ENCODE measurements at places on chromosomes 16 and 17.

DNA sequence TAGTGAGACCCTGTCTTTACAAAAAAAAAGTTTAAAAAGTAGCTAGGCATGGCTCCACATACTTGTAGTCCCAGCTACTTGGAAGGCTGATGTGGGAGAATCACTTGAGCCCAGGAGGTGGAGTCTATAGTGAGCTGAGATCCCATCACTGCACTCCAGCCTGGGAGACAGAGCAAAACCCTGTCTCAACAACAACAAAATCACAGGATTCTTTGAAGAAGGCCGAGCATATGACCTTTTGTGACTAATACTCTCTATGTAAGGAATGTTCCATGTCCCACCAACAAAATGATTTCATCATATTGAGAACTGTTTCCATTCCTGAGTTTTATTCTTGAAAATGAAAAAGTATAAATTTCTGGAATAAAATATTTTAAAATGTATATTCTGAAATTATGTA is 58.9 kb upstream of the EFCAB3 start:
- no peaks in the 10 kb centered on the region for H3K36me3 ChIP-seq
- no peak overlapping the region for H3K4me3 ChIP-seq
- no peak overlapping the region for H3K27ac ChIP-seq
- no peaks in the 10 kb centered on the region for H3K27me3 ChIP-seq

DNA sequence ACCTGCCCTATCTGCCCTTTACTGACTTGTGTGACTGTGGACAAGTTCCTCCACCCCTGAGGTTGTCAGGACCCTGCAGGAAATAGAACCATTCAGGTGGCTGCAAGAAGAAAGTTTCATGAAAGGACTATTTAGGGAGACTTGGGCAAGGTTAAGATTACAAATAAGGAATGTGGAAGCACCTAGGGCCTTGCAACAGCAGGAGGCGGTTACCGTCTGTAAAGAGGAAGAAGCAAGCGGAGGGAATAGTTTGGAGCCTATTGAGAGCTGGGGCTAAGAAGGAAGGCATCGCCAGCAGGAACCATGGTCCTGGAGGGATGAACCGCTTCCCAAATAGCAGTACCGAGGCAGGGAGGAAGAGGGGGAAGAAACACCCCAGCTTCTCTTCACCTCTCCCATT is 132.4 kb downstream of the PRKCB start:
- no peak for DNase-seq
- no peaks in the 10 kb centered on the region for H3K4me1 ChIP-seq
- no peak overlapping the region for H3K27ac ChIP-seq
- H3K36me3 ChIP-seq = no peaks in the 10 kb centered on the region
- no peak overlapping the region for H3K4me3 ChIP-seq
- no peaks in the 10 kb centered on the region for H3K27me3 ChIP-seq

DNA sequence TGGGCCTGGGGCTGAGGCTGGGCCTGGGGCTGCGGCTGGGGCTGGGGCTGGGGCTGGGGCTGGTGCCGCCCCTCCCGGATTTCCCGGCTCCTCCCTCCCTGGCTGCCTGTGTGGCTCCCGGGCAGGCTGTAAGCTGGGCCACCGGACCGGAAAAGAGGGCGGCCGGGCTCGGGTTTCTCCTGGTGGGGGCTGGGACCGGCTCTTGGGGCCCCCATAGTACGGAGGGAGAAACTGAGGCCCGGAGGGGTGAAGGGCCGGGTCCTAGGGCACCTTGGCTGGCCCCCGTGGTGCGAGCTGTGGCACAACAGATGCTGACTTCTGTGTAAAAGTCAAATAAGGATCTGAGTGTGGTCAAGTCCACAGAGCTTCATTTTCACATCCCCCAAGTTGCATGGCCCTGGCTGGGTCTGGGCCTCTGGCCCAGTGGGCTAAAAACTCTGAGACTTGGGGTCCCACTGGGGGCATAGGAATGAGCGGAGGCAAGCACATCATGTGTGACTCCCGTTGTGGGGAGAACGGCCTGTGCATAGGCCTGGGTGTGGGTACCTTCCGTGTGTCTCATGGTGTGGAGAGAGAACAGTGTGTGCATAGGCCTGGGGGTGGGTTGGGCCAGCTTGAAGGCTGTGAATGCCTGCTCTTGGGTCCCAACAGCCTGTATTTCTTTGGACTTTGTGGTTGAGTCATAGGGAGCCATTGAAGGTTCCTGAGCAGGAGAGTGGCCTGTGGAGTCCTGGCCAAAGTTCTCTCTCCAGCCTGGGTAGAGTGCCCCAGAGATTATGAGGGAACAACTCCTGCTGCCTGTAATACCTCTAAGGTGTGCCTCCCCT is 123.9 kb upstream of the CIBAR2 start:
- DNase-seq = no peak
- 0 out of 2 replicates have a peak, but pooled peaks cover 4% of the 10 kb centered on the region for H3K4me1 ChIP-seq
- no peak overlapping the region for H3K27ac ChIP-seq
- no peak overlapping the region for H3K4me3 ChIP-seq
- H3K27me3 ChIP-seq = no peaks in the 10 kb centered on the region

DNA sequence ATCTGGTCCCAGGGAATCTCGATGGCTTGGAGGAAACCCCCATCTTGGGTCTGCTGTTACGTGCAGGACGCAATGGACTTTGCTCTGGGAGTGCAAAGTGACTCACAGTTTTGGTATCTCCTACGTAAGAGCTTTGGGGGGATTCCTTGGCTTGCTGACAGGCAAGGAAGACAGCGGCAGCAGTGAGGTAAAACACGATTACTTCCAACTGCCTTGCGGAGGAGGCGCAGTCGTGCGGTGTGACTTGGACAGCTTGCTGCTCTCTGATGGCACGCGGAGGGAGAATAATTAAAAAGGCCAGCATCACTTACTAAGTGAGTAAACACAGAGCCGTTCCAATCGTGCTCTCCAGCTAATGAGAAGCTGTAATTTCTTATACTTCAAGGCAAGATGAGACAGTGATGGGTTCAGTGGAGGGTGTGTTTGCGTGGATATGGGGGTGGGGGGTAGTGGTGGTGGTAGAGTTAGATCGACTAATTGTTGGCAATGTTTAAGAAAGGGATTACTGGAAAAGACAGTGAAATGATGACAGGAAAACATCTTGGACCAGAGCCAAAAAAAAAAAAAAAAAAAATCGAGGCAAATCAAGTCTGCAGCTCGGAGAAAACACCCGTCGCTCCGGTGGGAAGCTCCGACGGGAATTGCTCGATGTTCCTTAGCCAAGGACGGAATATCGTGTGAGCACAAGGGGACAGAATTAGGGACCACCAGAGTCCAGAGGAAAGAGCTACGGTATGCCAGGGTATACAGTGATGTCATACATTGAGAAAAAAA is 184.8 kb upstream of the ZFHX3 start:
- H3K36me3 ChIP-seq = no peaks in the 10 kb centered on the region
- no peaks in the 10 kb centered on the region for H3K27me3 ChIP-seq
- H3K27ac ChIP-seq = peak overlapping the region; percentile 49
- DNase-seq = peak; percentile 82

DNA sequence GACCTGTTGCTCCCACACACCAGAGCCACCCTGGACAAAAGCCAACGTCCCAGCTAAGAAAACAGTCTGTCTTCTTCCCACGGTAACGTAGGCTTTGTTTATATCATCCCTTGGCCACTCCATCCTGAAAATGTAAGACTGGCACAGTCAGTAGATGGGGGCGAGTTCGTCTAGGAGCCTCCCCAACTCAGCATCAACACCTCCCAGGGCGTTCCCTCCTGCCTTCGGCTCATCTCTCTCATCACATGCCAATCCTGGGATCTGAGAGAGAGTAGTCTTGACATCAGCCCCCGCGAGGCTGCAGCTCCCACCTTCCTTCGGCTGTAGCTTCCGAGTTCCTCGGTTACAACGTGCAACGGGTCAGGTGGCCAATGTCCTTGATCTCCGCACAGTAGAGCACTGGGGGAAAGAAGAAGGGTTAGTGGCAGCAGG is 894 bp downstream of the RNF227 start:
- no peak for DNase-seq
- peak overlapping the region; percentile 61 for H3K4me3 ChIP-seq
- H3K27me3 ChIP-seq = no peaks in the 10 kb centered on the region
- 0 out of 2 replicates have a peak, but pooled peaks cover 3% of the 10 kb centered on the region for H3K4me1 ChIP-seq
- H3K36me3 ChIP-seq = no peaks in the 10 kb centered on the region

GRCh38 chr16:21946889-21947635 is 6.1 kb upstream of the UQCRC2 start:
- H3K4me3 ChIP-seq = no peak overlapping the region
- no peak for DNase-seq
- no peaks in the 10 kb centered on the region for H3K4me1 ChIP-seq
- no peaks in the 10 kb centered on the region for H3K27me3 ChIP-seq
- no peaks in the 10 kb centered on the region for H3K36me3 ChIP-seq
- no peak overlapping the region for H3K27ac ChIP-seq

- DNase-seq = no peak
- H3K4me1 ChIP-seq = no peaks in the 10 kb centered on the region
- H3K27me3 ChIP-seq = no peaks in the 10 kb centered on the region
- no peak overlapping the region for H3K4me3 ChIP-seq
- H3K27ac ChIP-seq = no peak overlapping the region
Measured at GRCh38 chr16:13427943-13428342, 492.0 kb upstream of the ERCC4 start.

DNA sequence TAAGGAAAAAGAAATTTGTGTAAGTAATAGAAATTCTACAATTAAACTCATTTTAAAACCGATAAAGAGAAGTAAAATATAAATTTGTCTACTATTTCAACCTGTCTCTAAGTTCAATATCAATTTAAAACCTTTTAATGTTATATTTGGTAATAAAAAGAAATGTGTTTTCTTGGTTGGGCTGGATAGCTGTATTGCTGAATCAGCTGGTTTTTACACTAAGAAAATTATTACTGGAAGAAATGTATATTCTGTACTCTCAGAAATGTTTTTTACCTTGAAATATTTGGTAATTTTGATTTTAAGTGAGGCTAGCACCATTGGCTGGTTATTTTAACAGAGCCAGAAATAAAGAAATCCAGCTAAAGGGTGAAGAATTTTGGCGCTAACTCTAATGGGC is 87.1 kb upstream of the CNTNAP4 start:
- H3K27ac ChIP-seq = no peak overlapping the region
- no peak overlapping the region for H3K4me3 ChIP-seq
- H3K27me3 ChIP-seq = no peaks in the 10 kb centered on the region
- DNase-seq = no peak

DNA sequence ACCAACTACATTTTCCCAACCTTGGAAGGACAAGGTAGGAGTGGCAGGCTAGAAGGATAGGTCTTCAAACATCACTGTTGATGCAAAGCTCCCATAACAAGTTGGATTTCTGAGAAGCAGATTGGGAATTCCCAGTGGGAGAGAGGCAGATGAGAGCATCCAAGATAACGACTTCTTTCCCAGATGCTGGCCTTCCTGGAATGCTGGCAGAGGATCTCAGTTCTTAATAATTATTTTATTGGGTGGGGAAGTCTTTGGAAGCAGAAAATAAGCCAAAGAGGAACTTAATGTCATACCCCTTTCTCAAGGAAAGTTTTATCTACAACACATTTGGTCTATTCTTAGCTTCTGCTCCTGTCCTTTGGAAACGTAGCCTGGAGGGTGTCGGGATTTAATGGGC is 64.5 kb downstream of the MPRIP start:
- no peak overlapping the region for H3K4me3 ChIP-seq
- no peak for DNase-seq
- H3K4me1 ChIP-seq = no peaks in the 10 kb centered on the region
- peaks cover 1% of the 10 kb centered on the region for H3K36me3 ChIP-seq

DNA sequence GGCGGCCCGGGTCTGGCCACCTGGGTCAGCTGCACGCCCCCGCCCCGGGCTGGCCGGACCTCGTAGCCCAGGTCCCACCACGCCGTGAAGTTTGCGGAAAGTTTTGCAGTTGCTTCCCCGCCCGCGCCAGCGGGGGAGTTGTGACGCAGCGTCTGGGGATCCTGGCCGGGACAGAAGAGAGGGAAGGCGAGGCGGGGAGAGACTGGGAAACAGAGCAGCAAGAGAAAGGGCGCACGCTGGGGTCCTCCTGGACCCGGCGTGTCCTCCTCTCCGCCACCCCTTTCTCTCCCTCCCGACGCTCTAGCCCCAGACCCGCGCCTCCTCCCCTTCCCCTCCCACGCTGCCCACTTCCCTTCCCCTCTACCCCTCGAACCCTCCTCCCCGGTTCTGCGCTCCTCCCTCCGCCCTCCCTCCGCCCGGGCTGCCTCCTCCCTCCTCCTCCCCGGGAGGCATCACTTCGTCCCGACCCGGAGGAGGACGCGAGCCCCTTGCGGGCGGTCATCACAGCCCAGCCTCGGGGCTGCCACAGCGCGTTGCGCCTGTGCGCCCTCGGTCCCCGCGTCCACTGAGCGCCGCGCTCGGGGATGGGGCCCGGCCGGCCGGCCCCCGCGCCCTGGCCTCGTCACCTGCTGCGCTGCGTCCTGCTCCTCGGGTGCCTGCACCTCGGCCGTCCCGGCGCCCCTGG is at the start of gene MRC2:
TSS of gene MRC2 (plus strand) at position 452 of the 685 bp plus-strand sequence. CDS start at position 585, 133 bp downstream.
- no peak for DNase-seq
- no peaks in the 10 kb centered on the region for H3K36me3 ChIP-seq
- no peaks in the 10 kb centered on the region for H3K27me3 ChIP-seq
- H3K4me3 ChIP-seq = peak within 1 kb of the TSS; percentile 50
- no peak within 1 kb of the TSS for H3K27ac ChIP-seq

GRCh38 chr17:48177816-48178215 is 70.2 kb downstream of the SNX11 start:
- no peak for DNase-seq
- H3K4me3 ChIP-seq = no peak overlapping the region
- 0 out of 2 replicates have a peak, but pooled peaks cover 2% of the 10 kb centered on the region for H3K27me3 ChIP-seq
- H3K4me1 ChIP-seq = no peaks in the 10 kb centered on the region
- no peak overlapping the region for H3K27ac ChIP-seq
- H3K36me3 ChIP-seq = no peaks in the 10 kb centered on the region

GRCh38 chr16:78437352-78437968 is 338.0 kb downstream of the WWOX start:
- no peak overlapping the region for H3K27ac ChIP-seq
- H3K4me3 ChIP-seq = no peak overlapping the region
- peaks cover 8% of the 10 kb centered on the region for H3K4me1 ChIP-seq
- no peaks in the 10 kb centered on the region for H3K27me3 ChIP-seq

DNA sequence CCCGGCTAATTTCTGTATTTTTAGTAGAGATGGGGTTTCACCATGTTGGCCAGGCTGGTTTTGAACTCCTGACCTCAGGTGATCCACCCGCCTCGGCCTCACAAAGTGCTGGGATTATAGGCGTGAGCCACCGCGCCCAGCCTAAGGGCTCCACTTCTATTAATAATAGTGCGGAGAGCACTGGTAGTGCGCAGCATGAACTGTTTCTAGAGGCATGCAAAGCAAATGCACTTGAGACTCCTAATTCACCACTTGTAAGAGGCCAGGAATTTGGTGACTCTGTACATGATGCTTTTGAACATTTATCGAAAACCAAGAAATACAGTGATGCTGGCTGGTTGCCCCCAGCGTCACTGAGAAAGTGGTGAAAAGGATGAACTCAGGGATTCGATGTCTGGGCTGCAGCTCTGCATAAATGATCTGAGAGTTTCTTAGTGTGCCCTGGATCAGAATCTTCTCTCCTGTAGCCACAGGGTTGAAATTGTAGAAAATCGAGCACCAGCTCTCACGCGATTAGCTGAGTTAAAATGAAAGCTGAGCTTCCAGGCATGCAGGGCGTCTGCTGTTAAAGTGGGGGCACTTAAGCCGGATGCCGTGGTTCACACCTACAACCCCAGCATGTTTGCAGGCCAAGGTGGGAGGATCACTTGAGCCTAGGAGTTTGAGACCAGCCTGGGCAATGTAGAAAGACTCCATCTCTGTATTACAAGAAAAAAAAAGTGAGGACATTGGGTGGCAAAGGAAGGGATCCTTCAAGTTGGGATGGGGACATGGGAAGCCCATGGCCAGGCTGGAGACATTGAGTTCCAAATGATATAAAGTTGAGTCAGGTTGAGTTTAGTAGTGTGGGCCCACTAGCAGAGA is 4.8 kb downstream of the RNF213 start:
- peaks cover 20% of the 10 kb centered on the region for H3K4me1 ChIP-seq
- H3K27me3 ChIP-seq = no peaks in the 10 kb centered on the region
- DNase-seq = no peak
- H3K4me3 ChIP-seq = no peak overlapping the region
- H3K36me3 ChIP-seq = 0 out of 2 replicates have a peak, but pooled peaks cover 1% of the 10 kb centered on the region

All from Caco-2 (cell line).